Caki2 (cell line): ENCODE measurements at places on chromosomes 3 and 15. TPM values are rescaled to one million over a fixed set of nuclear protein-coding genes. Genes with fewer than 3 reads are reported as not detected.

The TGM4 gene
- total RNA-seq = 1.1 TPM in 1 of 2 replicates, not detected in the other

The STRIT1 gene
- not detected in 2 replicates for total RNA-seq

The ABI3BP gene
- 0.10 TPM in 1 of 2 replicates, not detected in the other for total RNA-seq

The GPR27 gene
- total RNA-seq = 9.0 and 12.1 TPM in 2 replicates

The SPINT1 gene
- total RNA-seq = 19.5 and 29.7 TPM in 2 replicates

The BLM gene
- 12.5 and 14.1 TPM in 2 replicates for total RNA-seq

The SNX4 gene
- 10.6 and 12.3 TPM in 2 replicates for total RNA-seq

The SLC12A8 gene
- total RNA-seq = 167 and 248 TPM in 2 replicates

The WDR76 gene
- total RNA-seq = 26.6 and 29.6 TPM in 2 replicates

The EBLN2 gene
- 0.71 and 5.6 TPM in 2 replicates for total RNA-seq

The TRPM1 gene
- total RNA-seq = 0.07 TPM in 1 of 2 replicates, not detected in the other

The EPHA3 gene
- not detected in 2 replicates for total RNA-seq

The GOLGA6L4 gene
- not detected in 2 replicates for total RNA-seq

The MESD gene
- total RNA-seq = 16.6 and 18.5 TPM in 2 replicates
